ENCODE measurements at places on chromosomes 16 and 17.
A peak's percentile ranks its signal among the peaks of the same experiment; 100 is the strongest.

DNA sequence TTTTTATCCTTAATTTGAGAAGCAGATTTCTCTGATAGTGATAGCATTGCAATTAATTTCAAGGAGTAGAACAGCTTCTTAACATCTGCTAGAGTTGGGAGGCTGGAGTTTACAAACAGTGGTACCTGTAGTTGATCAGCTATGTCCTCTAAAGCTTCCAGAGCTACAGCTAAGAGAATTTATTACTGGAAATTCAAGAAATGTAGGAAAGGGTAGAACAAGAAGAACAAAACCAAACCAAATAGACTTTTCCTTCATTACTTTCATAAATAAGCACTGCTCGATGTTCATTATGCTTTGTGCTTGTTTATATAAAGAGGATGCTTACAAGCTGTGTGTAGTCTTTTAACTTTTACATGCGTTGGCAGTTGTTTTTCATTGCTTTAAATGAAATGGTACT is 333.6 kb upstream of the TBX2 start:
- DNase-seq: no peak

DNA sequence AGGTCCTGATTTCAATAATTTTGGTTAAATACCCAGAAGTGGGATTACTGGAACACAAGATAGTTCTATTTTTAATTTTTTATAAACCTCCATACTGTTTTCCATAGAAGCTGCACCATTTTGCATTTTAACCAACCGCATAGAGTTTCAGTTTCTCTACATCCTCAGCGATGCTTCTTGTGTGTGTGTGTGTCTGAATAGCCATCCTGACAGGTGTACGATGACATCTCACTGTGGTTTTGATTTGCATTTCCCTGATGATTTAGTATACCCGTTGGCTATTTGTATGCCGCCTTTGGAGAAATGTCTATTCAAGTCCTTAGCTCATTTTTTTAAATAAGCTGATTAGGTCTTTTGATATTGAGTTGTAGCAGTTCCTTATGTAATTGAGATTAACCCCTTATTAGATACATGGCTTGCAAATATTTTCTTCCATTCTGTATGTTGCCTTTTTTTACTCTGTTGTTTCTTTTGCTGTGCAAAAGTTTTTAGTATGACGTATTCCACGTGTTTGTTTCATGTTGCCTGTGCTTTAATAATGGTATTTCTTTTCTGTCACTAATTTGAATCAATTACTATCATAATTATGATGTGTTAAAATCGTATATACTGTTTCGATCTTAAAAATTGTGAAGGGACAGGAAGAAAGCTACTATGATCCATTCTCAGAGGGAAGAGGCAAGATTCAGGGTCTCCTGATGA is 227.2 kb upstream of the MON1B start:
- DNase-seq: no peak

GRCh38 chr16:53703590-53704444 is at the start of the genes FTO and RPGRIP1L:
FTO (plus strand) TSS chr16:53704156.
RPGRIP1L (minus strand) TSS chr16:53703859; CDS start chr16:53700723, 3,136 bp downstream.
- peak; percentile 99 for DNase-seq

DNA sequence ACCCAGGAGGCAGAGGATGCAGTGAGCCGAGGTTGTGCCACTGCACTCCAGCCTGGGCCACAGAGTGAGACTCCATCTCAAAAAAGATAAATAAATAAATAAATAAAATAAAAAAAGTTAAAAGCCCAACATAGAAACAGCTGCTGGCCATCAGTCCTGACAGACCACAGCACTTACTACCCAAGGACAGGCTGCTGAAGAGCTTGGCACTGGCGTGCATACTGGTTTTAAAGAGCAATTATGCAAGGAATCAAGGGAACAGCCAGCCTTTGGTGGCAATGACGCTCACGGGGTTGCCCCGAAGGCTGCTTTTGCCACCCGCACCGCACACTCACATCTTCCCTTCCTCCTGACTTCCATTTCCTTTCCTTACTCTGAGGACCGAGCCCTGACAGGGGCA is 4.2 kb downstream of the PLD6 start:
- DNase-seq: no peak

GRCh38 chr17:19723964-19724363 is 7.6 kb upstream of the SLC47A2 start:
- DNase-seq: no peak

- no peak for DNase-seq
Observed at GRCh38 chr16:30051518-30051917, 14.0 kb upstream of the ALDOA start.

DNA sequence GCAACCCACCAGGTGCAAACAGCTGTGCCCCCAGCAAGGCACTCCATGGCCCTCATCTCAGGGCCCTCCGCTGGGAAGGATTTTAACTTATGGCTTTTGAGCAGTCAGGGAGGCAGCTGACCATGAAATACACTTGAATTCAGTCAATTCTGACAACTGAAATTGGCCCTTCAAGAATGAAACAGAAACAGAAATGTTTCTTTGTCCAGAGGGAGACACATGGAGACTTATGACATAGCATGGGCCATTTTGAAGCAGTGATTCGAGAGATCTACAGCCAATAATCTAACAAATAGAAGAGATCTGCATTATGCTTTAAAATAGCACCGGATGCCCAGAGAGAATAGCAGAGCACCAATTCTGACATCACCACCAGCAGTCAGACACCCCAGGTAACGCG is 7.5 kb downstream of the CACNG1 start:
- DNase-seq: no peak

DNA sequence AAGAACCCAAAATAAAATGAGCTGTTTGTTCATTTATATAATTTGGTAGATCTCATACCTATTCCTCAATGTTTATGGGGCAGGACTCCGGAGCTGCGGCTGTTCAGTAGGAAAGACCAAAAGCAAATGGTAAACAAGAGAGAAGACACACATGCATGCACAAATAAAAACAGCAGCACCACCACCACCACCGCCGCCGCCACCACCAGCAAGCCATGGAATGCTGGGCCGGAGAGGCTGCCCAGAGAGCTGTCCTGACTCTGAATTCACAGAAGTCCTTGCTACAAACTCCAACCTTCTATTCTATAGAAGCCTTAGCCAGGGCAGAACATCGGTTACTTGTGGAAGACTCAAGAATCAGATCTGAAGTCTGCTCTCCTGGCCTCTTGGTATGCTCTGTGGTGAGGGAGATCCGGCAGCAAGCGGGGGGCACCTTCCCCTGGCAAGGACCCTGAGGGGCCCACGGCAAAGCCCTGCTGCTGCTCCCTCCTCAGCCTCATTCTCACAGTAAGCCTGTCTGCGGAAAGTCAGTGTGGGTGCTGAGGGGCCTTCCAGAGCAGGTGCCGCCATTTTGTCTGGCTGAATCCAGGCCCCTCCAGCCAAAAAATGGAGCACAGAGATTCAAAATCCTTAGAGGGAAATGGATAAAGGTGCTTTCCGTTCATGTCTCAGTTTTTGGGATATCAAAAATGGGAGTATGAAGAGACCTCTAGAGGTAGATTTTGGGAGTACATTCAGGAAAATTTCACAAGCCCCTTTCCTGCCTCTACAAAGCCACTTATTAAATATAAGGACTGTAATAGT is 6.4 kb upstream of the FOXJ1 start:
- no peak for DNase-seq

DNA sequence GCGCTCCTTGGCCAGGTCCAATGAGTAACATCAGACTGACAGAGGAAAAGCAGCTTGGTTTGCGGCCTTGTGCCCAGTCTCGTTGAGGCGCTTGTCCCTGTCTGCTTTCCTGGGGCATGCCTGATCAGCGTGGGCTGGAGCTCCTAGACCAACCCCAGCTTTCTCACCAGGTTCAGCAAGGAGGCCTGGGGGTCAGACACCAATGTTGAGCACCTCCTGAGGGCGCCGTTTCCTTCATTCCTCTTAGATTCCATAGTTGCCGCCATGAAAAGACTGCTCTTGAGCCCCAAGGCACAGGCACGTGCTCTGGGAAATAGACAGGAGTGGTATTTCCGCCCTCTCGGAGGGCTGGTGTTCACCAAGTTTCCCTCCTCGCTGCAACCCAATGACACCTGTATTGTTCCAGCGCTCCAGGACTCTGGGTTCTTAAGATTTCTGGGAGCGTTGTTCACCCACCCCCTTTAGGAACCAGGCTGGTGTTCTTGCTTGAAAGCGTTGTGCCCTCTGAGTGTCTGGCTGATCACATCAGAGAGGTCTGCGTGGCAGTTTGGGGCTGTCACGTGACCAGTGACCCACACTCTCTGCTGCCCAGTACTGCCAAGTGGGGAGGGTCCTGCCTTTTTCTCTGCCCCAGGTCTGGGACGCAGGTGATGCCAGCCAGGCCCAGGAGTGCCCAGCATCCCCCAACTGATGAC is 18.0 kb downstream of the KCTD2 start:
- no peak for DNase-seq

DNA sequence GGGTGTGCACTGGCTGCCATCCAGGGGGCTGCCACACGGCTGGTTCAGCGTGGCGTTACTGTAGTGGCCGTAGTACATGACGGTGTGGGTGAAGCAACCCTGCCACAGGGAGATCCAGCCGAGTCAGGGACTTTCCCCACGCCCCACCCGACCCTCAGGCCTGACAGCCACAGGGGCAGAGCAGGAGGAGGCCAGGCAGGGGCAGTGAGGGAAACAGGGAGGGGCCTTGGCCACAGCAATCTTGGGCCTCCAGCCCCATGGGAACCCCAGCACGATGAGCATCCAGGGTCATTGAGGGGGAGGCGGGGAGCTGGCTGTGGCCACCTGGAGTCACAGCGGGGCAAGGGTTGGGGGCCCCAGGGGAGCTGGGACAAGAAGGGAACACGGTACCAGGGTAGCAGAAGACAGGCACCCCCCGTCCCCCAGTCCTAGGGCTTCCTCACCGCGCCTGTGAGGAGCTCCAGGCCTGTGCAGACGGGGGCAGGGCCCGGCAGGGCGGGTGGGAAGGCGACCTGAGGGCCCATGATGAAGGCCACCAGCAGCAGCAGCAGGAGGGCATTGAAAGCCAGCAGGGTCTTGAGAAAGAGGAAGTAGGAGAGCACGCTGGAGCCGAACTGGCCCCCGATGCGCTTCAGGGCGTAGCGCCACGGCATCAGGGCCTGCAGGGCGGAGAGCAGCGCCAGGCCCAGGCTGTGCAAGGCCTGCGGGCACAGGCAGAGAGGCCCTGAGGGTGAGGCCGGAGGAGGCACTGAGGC is 4.3 kb downstream of the TMC6 start:
- DNase-seq: no peak

- no peak for DNase-seq
Observed at GRCh38 chr17:48757524-48757961, 29.0 kb upstream of the HOXB13 start.

GRCh38 chr17:44236444-44236991 is 17.0 kb upstream of the UBTF start:
- DNase-seq: no peak

- DNase-seq: no peak
Observed at GRCh38 chr17:35788477-35789368, 6.7 kb downstream of the MMP28 start.

GRCh38 chr16:57535680-57536305 is 578 bp downstream of the CCDC102A start:
- peak; percentile 71 for DNase-seq

DNA sequence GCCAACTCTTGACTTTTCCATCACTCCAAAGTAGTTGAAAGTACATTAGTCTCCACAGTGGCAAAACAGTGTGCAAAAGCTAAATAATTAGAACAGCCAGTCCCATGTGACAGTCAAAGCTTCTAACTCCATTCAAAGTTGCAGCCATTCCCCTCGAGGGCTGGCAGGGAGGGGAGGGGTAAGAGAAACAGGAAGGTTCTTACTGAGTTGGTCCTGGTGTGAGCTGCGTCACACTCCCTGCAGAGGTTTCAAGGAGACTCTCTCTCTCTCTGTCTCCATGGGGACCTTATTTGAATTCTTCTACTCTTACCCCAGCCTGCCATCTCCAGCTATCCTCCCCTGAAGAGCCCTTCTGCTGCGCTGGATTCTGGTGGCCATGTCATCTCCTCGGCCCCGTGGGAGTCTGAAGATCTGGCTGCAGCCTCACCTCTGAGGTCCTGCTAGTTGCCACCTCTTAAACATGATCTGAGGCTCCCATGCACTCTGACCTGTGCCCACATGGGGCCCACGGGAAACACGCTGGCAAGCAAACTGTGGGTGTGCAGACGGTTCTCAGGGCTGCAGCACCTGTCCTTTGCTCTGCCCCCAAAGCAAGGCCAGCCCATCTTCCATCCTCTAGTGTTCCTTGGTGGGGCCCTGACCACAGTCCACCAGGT is 23.3 kb upstream of the STH start:
- DNase-seq: no peak

DNA sequence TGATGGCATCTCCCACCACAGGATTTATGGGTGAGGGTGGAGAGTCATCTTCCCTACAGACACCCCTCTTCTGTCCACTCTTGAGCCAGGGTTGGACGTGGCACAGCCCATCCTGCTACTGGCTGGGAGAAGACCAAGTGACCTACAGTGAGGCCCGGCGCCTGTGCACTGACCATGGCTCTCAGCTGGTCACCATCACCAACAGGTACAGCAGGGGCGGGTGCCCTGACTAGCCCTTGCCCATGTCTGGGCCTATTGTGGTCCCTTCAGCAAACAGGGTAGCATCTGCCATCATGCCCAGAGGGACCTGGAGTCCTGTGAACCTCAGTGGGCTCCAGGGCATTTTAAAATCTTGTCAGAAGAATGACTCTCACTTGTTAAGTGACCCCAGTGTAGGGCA is 48.2 kb downstream of the MRC2 start:
- no peak for DNase-seq

DNA sequence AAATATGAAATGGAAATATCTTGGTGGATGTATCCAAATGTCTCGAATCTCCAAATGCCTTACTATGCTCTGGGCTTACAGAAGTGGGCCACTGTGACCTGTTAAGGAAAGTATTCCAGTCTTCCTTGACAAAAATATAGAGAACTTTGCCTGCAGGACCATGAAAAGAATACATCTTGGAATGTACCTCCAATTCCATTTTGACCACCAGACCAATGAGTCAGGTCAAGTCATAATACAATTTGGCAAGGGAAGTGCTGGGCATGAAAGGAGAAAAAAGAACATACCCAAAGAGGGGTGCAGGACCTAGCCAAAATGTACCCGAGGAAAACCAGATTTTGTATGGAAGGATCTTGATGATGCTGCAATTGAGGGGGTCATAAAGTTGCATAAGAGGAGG is 1153.7 kb upstream of the GOT2 start:
- no peak for DNase-seq

GRCh38 chr17:11813871-11814270 is 183.4 kb downstream of the ZNF18 start:
- peak; percentile 5 for DNase-seq

- no peak for DNase-seq
Observed at GRCh38 chr16:84768061-84768807, 51.6 kb upstream of the CRISPLD2 start.

- DNase-seq: no peak
Observed at GRCh38 chr16:648071-648780, 939 bp upstream of the WDR90 start.
